ENCODE measurements at places on chromosomes 1 and 21. TPM values are rescaled to one million over a fixed set of nuclear protein-coding genes. Genes with fewer than 3 reads are reported as not detected.

KRTAP21-2 gene
- not detected for total RNA-seq

DIO1 gene
- total RNA-seq, result not detected

PPIAL4G gene
- not detected for total RNA-seq

CYP4A11 gene
- not detected for total RNA-seq

RXFP4 gene
- not detected for total RNA-seq

SFN gene
- total RNA-seq, result 47.5 TPM

KCNT2 gene
- 3.7 TPM for total RNA-seq

- no peaks in the 10 kb centered on the region for H3K36me3 ChIP-seq
- no peak overlapping the region for H3K4me3 ChIP-seq
- no peak overlapping the region for H3K27ac ChIP-seq
- H3K27me3 ChIP-seq, result no peaks in the 10 kb centered on the region
- no peak for DNase-seq
These were observed 111.9 kb downstream of the OMA1 start for GRCh38 chr1:58434607-58435006.

GRCh38 chr1:12769976-12770505 is 3.5 kb upstream of the PRAMEF12 start:
- no peak for DNase-seq
- peaks cover 4% of the 10 kb centered on the region for H3K27me3 ChIP-seq
- H3K4me3 ChIP-seq, result no peak overlapping the region

GRCh38 chr21:36163750-36164741 is 7.4 kb downstream of the DOP1B start:
- no peak overlapping the region for H3K4me3 ChIP-seq
- H3K27ac ChIP-seq, result no peak overlapping the region
- no peaks in the 10 kb centered on the region for H3K27me3 ChIP-seq
- peaks cover 8% of the 10 kb centered on the region for H3K36me3 ChIP-seq
- peaks cover 22% of the 10 kb centered on the region for H3K4me1 ChIP-seq
- no peak for DNase-seq

DNA sequence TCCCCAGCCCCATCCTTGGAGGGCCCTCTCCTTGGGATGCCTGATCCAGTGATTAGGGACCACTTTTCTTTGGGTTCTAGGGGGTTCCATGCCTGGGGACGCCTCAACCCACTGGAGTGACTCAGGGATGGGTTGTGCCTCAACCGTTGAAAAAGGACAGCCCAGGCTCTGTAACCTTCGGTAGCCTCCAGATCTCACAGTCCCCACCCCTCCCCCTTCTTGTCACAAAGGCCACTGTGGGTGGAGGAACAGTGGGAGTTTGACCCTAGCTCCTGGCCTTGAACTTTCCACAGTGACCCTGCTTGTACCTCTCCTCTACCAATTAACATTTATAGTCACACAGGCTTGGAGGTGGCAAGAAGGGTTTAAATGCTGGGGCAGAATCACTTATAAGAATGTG is 2.6 kb upstream of the RORC start:
- no peaks in the 10 kb centered on the region for H3K36me3 ChIP-seq
- H3K27ac ChIP-seq, result no peak overlapping the region
- peaks cover 43% of the 10 kb centered on the region for H3K4me1 ChIP-seq
- DNase-seq, result no peak

- H3K27ac ChIP-seq, result peak overlapping the region; percentile 91
- H3K4me3 ChIP-seq, result peak overlapping the region; percentile 92
- no peak for DNase-seq
- no peaks in the 10 kb centered on the region for H3K27me3 ChIP-seq
These were observed 1.2 kb downstream of the ATP1B1 start for GRCh38 chr1:169107603-169108208.

DNA sequence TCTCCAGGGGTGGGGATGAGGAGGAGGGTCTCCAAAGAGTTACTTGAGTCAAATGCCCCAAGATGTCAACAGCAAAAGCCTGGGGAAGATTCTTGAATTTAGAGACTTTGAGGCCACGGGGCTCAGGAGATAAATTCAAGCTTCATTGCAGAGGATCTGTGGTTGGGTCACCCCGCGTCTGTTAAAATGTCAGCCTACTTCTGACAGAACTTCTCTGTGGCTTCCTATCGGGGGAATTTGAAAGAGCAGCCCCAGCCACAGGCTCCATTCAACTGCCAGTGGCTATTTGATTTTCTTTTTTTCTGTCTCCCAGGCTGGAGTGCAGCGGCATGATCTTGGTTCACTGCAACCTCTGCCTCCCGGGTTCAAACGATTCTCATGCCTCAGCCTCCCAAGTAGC is 62.5 kb upstream of the EFHD2 start:
- no peak overlapping the region for H3K27ac ChIP-seq
- no peak overlapping the region for H3K4me3 ChIP-seq
- DNase-seq, result no peak
- no peaks in the 10 kb centered on the region for H3K36me3 ChIP-seq

GRCh38 chr1:183515002-183515689 is 42.8 kb downstream of the SMG7 start:
- DNase-seq, result no peak
- H3K36me3 ChIP-seq, result peaks cover 41% of the 10 kb centered on the region
- peaks cover 10% of the 10 kb centered on the region for H3K4me1 ChIP-seq
- no peak overlapping the region for H3K4me3 ChIP-seq
- no peaks in the 10 kb centered on the region for H3K27me3 ChIP-seq

DNA sequence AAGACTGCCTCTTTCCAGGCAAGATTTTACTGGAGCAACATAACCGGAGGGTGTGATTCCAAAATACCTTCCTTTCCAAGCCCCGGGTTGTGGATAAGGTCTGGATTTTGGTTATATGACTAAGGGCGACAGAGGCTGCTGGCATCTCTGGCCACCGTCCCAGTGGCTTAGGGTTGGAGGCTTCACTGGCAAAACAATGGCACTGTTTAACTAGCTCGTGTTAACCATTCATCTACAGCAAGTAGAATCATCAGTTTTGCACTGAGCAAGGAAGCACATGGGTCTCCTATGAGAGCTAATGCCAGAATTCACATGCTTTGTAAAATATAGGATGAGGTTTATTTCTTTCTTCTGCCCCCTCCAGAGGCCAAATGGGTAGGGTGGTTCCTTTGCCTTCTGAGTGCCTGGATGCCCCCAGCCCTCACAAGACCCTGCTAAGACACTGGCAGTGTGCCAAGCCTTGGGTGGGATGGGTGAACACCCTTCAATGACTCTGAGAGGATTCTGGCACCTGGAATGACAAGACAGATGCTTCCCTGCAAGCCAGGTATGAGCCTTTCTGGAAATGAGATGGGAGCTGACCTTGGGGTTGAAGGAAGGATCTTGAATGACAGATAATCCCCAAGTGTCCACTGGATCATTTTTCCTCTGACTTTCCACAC is 36.8 kb downstream of the DHCR24 start:
- no peak overlapping the region for H3K27ac ChIP-seq
- no peaks in the 10 kb centered on the region for H3K27me3 ChIP-seq

- no peak for DNase-seq
- H3K27me3 ChIP-seq, result no peaks in the 10 kb centered on the region
- no peak overlapping the region for H3K4me3 ChIP-seq
- H3K27ac ChIP-seq, result no peak overlapping the region
- no peaks in the 10 kb centered on the region for H3K4me1 ChIP-seq
These were observed 133.7 kb downstream of the DMRTA2 start for GRCh38 chr1:50289495-50289894.

DNA sequence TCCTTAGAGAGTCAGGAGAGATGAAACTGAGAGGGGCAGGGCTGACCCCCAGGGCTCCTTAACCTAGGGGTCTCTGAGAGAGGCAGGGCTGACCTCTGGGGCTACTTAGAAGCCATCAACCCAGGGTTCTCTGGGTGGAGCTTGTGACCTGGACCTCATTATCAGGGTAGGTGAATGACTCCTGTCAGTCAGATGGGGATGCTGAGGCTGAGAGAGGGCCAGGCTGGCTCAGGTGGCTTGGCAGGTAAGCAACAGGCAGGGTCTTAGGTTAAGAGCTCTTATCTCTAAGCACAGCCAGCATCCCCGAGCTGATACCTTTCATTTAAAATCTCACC is 160.9 kb downstream of the PTPRU start:
- DNase-seq, result no peak
- no peak overlapping the region for H3K4me3 ChIP-seq
- no peak overlapping the region for H3K27ac ChIP-seq
- H3K4me1 ChIP-seq, result no peaks in the 10 kb centered on the region
- peaks cover under 1% of the 10 kb centered on the region for H3K27me3 ChIP-seq

- H3K27ac ChIP-seq, result no peak overlapping the region
- no peaks in the 10 kb centered on the region for H3K36me3 ChIP-seq
- no peak for DNase-seq
These were observed 50.4 kb downstream of the RHOU start for GRCh38 chr1:228785366-228786330.

DNA sequence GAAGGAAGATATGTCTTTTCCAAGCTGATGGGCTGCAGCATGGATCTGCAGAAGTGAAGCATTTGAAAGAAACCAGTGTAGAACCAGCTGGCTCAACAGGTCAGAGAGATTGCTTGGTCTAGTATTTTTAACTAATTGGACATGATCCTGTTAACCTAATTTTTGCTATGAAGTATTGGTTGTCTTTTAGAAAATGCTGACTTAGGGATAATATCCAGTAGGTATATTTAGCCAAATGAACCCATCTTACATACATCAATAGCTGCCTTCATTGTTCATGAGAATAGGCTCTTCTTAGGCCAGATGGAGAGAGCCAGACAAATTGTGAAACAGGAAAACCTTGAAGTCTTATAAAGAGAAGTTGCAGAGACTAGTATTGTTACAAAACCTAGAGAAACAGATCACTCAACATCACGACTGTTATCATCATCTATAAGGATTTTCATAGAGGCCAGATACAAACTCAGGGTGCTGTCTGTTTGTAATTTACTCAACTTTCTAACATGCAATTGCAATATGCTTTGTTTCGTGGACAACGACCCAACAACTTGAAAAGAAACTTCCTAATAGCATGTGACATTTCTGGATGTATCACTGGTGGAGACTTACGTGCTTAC is 148.2 kb downstream of the DISC1 start:
- H3K4me3 ChIP-seq, result no peak overlapping the region
- H3K36me3 ChIP-seq, result peaks cover 10% of the 10 kb centered on the region

DNA sequence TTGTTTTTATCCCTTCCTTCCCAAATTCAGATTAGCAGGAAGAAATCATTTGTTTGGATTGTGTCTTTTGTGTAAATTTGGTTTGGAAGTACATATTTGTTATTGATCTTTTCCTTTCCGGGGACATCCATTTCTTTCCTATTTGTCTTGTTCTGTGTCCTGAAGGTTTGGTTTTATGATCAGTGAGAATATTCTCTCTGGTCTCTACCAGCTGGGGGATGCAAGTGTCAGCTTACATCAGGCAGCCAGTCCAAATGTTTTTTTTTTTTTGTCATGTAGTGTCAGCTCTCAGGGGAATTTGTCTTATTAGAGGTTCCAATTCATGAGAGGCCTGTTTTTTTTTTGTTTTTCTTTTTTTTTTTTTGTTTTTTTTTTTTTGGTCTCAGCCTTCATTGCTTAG is 479.2 kb upstream of the LRRC7 start:
- no peaks in the 10 kb centered on the region for H3K36me3 ChIP-seq
- no peak overlapping the region for H3K4me3 ChIP-seq
- H3K27me3 ChIP-seq, result no peaks in the 10 kb centered on the region

DNA sequence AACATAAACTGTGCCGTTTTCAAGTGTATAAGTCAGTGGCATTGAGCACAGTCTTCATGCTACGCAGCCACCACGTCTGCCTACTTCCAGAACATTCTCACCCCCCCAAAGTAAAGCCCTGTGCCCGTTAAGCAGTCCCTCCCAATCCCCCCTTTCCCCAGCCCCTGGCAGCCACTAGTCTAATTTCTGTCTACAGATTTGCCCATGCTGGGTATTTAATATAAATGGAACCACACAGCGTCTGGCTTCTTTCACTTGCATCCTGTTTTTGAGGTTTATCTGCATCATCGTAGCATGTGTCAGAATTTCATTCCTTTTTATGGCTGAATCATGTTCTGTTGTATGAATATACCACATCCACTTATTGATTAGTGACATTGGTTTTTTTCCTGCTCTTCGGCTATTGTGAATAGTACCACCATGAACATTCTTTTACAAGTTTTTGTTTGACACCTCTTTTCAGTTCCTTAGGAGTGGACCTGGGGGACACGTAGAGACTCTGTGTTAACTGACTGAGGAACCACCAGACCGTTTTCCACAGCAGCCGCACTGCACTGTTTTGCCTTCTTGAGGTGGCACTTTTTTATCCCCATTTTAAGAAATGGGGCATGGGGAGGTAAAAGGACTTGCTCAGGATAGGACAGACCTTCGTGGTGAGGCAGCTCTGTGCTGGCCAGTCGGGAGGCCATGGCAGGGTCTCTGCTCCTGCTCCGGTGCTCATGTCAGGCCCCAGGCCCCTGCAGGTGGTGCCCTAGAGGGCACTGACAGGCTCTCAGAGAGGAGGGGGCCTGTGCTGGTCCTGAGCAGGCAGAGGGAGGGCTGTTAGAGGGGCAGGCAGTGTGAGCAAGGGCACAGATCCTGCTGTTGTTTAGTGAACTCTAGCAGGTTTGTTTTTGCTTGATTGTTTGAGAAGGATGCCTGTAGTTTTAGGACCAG is 123.8 kb downstream of the PCBP3 start:
- H3K27ac ChIP-seq, result no peak overlapping the region
- no peak overlapping the region for H3K4me3 ChIP-seq
- H3K4me1 ChIP-seq, result no peaks in the 10 kb centered on the region
- H3K36me3 ChIP-seq, result no peaks in the 10 kb centered on the region

GRCh38 chr1:61448914-61449313 is 276.0 kb downstream of the TM2D1 start:
- H3K36me3 ChIP-seq, result no peaks in the 10 kb centered on the region
- peaks cover 59% of the 10 kb centered on the region for H3K4me1 ChIP-seq
- peak overlapping the region; percentile 5 for H3K27ac ChIP-seq
- no peak for DNase-seq
- no peak overlapping the region for H3K4me3 ChIP-seq
- H3K27me3 ChIP-seq, result no peaks in the 10 kb centered on the region

- H3K4me3 ChIP-seq, result no peak overlapping the region
- H3K36me3 ChIP-seq, result peaks cover 36% of the 10 kb centered on the region
- no peaks in the 10 kb centered on the region for H3K27me3 ChIP-seq
- no peak for DNase-seq
These were observed 3.0 kb downstream of the SRP9 start for GRCh38 chr1:225780630-225781029.

GRCh38 chr1:110460253-110461220 is 9.6 kb downstream of the PROK1 start:
- H3K36me3 ChIP-seq, result no peaks in the 10 kb centered on the region
- no peaks in the 10 kb centered on the region for H3K27me3 ChIP-seq
- H3K4me1 ChIP-seq, result peaks cover 5% of the 10 kb centered on the region
- H3K27ac ChIP-seq, result no peak overlapping the region
- no peak for DNase-seq

- H3K27me3 ChIP-seq, result no peaks in the 10 kb centered on the region
- H3K27ac ChIP-seq, result no peak overlapping the region
- no peak overlapping the region for H3K4me3 ChIP-seq
- no peaks in the 10 kb centered on the region for H3K4me1 ChIP-seq
These were observed 10.4 kb upstream of the TLR5 start for GRCh38 chr1:223153177-223154119.

DNA sequence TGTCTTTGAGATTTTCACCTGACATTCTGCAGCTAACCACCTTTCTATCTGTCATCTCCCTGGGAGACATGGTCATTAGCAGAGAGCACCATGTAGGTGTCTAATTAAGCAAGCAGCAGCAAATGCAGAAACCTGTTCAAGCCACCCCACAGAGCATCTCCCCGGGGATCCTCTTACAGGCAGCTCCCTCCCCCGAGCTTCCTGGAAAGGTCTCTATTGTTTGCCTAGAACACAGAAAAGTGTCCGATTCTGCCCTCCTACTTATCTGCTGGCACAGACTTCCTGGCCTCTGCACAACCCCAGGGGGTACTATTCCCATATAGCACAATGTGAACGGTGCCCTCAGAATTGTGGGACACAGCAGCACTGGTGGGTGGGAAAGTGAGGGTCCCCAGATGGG is 46.1 kb downstream of the PLEKHA6 start:
- H3K4me1 ChIP-seq, result no peaks in the 10 kb centered on the region
- H3K27me3 ChIP-seq, result no peaks in the 10 kb centered on the region
- no peak overlapping the region for H3K4me3 ChIP-seq
- DNase-seq, result no peak
- H3K36me3 ChIP-seq, result no peaks in the 10 kb centered on the region

Data from lower lobe of right lung (tissue), 2 donors.